ENCODE measurements at places on chromosomes 6 and 20. TPM values are rescaled to one million over a fixed set of nuclear protein-coding genes. Genes with fewer than 3 reads are reported as not detected.

GRCh38 chr20:56689318-56689717 is 60.2 kb downstream of the TFAP2C start:
- no peak for DNase-seq

The COMMD7 gene
- 24.5 TPM for total RNA-seq

- DNase-seq: no peak
Measured at GRCh38 chr6:147947521-147947920, 395.1 kb upstream of the SASH1 start.

- no peak for DNase-seq
Measured at GRCh38 chr20:12217382-12217781, 299.7 kb downstream of the BTBD3 start.

DNA sequence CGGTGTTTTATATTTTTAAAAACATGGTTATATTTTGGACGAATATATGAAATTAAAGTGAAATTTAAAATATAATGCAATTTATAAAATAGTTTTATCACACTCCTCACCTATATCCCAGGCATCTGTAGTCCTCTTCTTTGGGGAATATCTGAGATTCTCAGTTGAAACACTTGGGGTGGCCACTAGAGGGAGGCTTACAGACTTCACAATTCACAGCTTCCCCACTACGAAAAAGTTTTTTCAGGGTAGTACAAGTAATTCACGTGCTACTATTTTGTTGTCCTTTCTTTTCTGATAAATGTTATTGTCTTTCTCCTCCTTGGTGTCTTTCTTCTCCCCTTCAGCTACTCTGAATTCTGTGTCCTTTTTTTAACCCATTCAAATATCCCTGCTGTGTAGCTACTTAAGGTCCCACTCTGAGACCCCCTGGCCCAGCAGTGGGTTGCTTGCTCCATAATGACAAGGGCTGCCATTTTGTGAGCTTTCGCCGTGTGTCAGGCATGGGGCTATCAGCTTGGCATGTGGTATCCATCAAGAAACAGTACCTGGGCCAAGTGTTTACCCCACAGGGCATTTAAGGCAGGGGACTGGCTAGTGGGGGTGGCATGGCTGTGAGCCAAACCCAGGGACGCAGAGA is 43.6 kb upstream of the PHACTR3 start:
- peak; percentile 60 for DNase-seq

Data from esophagus muscularis mucosa (tissue), 4 donors.